ENCODE measurements at places on chromosomes 3 and 15. TPM values are rescaled to one million over a fixed set of nuclear protein-coding genes. Genes with fewer than 3 reads are reported as not detected.

Gene ZDHHC19
- not detected for total RNA-seq

Gene EOMES
- total RNA-seq = not detected

DNA sequence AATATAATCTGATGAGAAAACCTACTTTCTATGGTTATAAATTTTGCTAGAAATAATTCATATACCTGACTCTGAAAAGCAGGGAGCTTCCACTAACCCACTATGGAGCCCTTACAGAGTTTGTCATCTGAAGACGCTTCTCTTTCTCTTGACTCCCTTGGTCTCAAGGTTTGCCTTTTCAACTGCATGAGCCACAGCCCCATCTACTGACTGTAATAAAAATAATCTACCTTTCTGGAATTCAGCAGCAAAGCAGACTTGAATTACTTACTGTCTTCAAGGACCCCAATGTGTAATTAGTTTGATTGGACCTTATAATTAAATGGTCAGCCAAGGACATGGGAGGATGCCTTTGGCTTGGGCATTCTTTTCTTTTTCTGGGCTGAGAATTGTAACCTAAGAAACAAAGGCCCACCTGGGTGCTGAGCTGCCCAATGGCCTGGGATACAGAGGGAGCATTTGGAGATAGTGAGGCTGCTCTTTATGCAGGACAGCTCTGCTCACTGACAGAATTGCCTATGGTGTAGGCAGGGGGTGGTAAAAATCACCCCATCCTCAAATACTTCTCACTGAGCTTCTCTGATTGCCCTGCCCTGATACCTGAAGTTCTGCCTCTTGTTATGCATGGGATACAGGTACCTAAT is 178.6 kb upstream of the TRIM42 start:
- no peak for DNase-seq
- H3K4me1 ChIP-seq = no peaks in the 10 kb centered on the region
- no peak overlapping the region for H3K4me3 ChIP-seq
- H3K27ac ChIP-seq = no peak overlapping the region

DNA sequence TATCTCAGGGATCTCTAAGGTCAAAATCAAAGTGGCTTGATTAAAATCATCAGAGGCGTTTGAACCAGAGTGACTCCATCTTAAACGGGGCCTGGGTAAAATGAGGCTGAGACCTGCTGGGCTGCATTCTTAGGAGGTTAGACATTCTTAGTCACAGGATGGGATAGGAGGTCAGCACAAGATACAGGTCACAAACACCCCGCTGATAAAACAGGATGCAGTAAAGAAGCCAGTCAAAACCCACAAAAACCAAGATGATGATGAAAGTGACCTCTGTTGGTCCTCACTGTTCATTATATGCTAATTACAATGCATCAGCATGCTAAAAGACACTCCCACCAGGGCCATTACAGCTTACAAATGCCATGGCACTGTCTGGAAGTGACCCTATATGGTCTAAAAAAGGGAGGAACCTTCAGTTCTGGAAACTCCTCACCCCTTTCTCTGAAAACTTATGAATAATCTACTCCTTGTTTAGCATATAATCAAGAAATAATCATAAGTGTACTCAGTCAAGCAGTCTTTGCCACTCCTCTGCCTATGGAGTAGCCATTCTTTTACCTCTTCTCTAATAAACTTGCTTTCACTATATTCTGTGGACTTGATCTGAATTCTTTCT is 143.3 kb upstream of the SLCO3A1 start:
- DNase-seq = no peak
- H3K27me3 ChIP-seq = no peaks in the 10 kb centered on the region
- no peaks in the 10 kb centered on the region for H3K4me1 ChIP-seq
- no peak overlapping the region for H3K27ac ChIP-seq

DNA sequence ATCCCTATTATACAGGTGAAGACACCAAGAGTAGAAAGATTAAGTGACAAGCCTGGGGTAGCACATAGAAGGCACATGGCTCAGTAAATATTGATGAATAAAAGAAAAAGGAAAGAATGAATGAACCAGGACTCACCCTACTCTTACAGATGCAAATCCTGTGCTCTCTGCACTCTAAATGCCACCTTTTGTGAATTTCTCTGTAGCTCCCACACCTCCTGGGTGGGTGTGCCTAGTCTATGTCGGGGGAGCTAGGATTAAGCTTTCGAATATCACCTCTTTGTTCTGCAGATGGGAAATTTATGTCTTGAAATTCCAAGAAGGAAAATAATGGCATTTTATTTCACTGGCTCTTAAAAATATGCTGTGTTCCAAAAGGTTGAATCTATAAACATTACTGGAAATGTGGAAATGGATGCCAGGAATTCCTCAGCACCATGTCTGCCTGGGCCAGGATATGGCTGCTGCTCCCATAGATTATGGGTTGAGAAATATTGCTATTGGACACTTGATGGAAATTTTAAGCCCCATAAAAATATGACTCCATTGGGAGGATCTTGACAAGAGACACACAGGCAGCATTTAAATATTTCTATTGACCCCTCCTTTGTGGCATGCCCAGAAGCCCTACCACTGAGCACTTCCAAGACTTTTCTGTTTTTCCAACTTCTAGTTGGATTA is 43.3 kb downstream of the CCNB2 start:
- no peak overlapping the region for H3K27ac ChIP-seq
- no peaks in the 10 kb centered on the region for H3K4me1 ChIP-seq
- no peak overlapping the region for H3K4me3 ChIP-seq
- no peaks in the 10 kb centered on the region for H3K27me3 ChIP-seq
- DNase-seq = no peak

DNA sequence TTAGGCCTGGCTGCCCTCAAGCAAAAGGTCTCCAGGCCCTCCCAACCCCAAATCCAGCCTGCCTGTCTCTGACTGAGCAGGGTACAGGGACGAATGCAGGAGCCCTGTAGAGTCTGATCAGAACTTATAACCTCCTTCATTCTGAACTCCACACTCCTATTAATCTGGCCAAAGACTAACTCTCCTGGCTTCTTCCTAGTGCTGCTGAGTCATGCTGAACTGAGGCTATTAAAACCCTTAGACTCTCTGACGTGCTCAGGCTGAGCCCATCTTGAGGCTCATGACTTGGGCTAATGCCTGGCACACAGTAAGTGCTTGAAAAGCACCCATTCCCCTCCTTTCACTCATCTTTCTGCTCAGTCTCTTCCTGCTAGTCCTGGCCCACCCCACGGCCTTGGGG is 81.9 kb downstream of the NUP210 start:
- H3K27me3 ChIP-seq = no peaks in the 10 kb centered on the region
- no peak for DNase-seq
- no peak overlapping the region for H3K4me3 ChIP-seq
- no peaks in the 10 kb centered on the region for H3K4me1 ChIP-seq

DNA sequence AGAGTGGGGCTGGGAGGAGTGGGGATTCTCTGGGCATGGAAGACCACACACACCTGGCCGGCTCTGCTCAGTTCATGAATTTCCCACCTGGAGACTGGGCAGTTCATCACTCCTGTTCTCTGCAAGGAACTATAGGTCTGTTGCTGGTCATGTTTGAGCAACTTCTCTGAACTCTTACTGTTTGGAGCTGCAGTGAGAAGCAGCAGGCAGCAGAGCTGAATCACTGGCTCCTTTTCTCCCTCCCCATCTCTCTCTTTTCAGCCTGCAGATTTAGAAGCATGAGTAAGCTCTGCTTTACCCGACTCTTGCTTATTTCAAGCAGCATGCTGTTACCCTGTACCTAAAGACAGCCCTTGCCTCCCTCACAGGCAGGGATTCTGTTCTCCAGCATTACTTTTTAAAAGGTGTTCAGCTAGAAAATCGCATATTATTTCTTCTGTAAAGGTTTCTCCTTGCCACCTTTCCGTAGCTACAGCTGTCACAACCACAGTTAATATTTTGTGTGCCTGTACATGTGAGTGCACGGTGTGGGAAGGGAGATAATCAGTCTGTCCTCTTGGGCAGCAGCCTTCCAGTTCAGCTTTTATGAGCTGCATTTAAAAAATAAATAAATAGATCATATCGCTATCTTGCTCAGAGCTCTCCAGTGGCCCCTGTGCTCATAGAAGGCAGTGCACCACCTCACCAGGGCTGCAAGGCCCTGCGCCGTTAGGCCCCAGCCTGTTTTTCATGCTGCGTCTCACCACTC is 131.6 kb downstream of the CHCHD6 start:
- H3K27ac ChIP-seq = no peak overlapping the region
- no peaks in the 10 kb centered on the region for H3K4me1 ChIP-seq
- no peak for DNase-seq
- H3K4me3 ChIP-seq = no peak overlapping the region
- no peaks in the 10 kb centered on the region for H3K27me3 ChIP-seq
- no peaks in the 10 kb centered on the region for H3K36me3 ChIP-seq

DNA sequence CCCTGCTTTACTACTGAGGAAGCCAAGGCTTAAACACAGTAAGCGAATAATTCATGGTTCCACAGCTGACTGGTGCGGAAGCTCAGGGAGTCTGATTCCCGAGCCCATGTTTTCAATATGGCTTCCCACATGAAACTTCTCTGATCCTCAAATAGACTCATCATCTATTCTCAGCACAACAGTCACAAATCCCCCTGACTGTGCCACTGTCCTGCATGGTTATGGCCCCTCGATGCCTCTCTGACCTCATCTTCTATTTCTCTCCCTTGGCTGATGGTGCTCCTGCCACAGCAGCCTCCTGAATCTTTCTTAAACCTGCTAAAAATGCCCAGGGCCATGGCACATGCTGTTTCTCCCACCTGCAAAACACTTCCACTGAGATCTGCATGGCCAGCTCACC is 43.2 kb downstream of the SRGAP3 start:
- no peak for DNase-seq
- no peak overlapping the region for H3K4me3 ChIP-seq
- no peak overlapping the region for H3K27ac ChIP-seq
- H3K36me3 ChIP-seq = no peaks in the 10 kb centered on the region
- H3K4me1 ChIP-seq = no peaks in the 10 kb centered on the region

- no peaks in the 10 kb centered on the region for H3K4me1 ChIP-seq
- no peaks in the 10 kb centered on the region for H3K27me3 ChIP-seq
- no peak overlapping the region for H3K4me3 ChIP-seq
- H3K36me3 ChIP-seq = no peaks in the 10 kb centered on the region
- DNase-seq = no peak
Observed at GRCh38 chr15:37246065-37246464, 145.7 kb upstream of the MEIS2 start.

DNA sequence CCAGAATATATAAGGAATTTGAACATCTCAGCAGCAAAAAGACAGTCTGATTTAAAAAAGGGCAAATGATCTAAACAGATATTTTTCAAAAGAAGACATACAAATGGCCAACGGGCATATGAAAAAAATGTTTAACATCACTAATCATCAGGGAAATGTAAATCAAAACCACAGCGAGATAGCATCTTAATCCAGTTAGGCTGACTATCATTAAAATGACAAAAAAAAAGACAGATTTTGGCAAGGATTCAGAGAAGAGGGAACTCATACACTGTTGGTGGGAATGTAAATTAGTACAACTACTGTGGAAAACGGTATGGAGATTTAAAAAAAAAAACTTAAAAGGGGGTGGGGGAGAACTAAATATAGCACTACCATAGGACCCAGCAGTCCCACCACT is 47.9 kb downstream of the RNF13 start:
- DNase-seq = no peak
- H3K36me3 ChIP-seq = no peaks in the 10 kb centered on the region
- H3K27ac ChIP-seq = no peak overlapping the region
- no peaks in the 10 kb centered on the region for H3K4me1 ChIP-seq
- H3K27me3 ChIP-seq = no peaks in the 10 kb centered on the region
- no peak overlapping the region for H3K4me3 ChIP-seq

DNA sequence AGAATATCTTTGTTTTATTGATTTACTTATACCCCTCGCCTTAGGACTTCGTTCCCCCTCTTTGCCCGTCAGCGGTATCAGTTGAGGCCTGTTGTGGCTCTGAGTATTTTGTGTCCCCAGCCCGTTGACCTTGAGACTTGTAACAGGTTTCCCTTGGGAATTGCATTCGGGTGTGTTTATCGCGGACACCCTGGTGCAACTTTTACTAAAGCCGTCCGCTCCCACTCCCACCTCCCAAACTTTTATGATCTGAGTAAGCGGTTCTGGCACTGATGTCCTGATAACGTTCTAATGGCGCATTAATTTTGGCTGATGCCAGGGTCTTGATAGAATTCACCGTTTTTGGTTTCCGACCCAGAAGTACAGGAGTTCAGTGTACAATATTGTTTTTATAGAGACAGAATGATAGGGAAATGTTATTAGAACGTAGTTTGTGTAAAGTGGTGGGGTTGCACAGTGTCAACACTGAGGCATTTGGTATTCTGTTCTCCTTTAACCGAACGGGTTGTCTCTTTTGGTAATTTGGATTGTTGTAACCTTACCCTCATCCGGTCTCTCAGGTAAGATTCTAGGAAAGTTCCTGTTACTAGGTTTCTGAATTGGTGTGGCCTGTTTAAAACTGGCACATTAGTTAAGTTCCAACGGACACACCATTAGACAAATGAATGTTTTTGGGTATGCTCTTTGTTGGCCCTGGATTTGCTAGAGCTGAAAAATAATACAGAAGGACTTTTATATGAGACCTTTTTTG is 47.8 kb downstream of the OIP5 start:
- no peaks in the 10 kb centered on the region for H3K27me3 ChIP-seq
- no peak for DNase-seq
- no peaks in the 10 kb centered on the region for H3K36me3 ChIP-seq
- H3K4me3 ChIP-seq = peak overlapping the region; percentile 90

DNA sequence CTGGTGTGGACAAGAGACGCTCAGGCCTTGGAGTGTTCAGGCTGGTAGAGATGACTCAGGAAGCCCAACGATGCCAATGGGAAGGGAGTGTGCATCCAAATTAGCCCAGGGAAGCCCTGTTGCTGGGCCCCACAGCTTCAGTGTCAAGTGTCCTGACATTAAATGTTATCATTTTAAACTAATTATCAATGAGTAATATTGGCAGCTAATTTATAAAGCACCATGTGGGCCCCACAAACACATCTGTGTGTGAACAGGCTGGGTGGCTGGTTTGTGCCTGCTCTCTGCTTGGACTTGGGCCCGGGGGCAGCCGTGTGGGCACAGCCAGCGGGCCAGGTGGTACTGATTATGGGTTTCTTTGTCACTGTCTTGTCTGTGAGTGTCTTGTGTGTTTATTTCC is 15.0 kb downstream of the FBLN2 start:
- H3K36me3 ChIP-seq = no peaks in the 10 kb centered on the region
- no peaks in the 10 kb centered on the region for H3K27me3 ChIP-seq
- no peak overlapping the region for H3K4me3 ChIP-seq
- no peaks in the 10 kb centered on the region for H3K4me1 ChIP-seq
- DNase-seq = no peak
- H3K27ac ChIP-seq = no peak overlapping the region

Data from breast epithelium (tissue), 4 donors.